ENCODE measurements at places on chromosomes 7 and 10.

DNA sequence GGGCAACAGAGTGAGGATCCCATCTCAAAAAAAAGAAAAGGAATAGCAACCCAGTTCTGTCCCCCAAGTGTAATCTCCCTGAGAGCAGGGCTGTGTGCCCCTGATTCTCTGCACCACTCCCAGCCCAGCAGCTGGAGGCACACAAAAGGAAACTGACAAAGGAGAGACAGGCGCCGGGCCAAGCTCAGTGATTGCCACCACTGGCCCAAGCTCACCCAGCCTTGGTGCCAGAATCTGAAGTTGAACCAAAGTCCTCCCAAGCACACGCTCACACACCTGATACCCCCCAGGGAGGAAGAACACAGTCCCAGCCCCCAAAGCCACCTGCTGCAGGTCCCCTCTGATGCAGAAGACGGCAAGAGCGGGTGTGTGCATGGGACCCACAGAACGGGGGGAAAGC lies 50.3 kb downstream of the TNRC18 start:
- no peak for DNase-seq

GRCh38 chr10:14254368-14254767 lies 76.4 kb downstream of the FRMD4A start:
- DNase-seq: no peak

DNA sequence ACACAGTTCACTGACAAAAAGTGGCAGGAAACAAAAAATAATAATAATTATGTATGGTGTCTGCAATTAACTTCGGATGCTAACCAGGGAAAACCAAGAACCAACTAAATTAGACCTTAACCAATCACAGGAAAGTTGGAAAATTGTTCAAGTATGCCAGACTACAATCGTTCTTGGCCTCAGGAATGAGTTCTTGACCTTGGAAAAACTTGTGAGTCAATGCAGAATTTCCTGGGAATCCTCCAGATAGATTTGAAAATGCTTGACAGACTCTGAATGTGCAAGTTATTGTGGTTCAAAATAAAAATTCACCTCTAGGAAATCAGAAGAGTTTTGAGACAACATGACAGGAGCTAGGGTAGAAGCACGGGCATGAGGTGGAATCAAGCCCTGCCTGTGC lies 171.5 kb downstream of the C7orf25 start:
- DNase-seq: no peak

DNA sequence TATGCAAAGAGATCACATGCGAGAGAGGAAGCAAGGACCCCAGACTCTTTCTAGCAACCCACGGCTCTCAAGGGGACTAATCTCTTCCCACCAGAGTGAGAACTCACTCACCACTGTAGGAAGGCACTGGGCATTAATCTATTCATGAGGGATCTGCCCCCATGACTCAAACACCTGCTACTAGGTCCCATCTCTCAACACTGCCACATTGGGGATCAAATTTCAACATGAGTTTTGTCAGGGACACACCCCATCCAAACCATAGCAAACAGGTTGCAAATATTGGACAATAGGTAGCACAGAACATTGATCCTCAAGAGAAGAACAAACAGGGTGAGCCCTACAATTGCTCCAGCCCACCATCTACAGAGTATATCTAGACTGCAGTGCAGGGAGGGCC lies 740.6 kb downstream of the LRMDA start:
- DNase-seq: no peak

DNA sequence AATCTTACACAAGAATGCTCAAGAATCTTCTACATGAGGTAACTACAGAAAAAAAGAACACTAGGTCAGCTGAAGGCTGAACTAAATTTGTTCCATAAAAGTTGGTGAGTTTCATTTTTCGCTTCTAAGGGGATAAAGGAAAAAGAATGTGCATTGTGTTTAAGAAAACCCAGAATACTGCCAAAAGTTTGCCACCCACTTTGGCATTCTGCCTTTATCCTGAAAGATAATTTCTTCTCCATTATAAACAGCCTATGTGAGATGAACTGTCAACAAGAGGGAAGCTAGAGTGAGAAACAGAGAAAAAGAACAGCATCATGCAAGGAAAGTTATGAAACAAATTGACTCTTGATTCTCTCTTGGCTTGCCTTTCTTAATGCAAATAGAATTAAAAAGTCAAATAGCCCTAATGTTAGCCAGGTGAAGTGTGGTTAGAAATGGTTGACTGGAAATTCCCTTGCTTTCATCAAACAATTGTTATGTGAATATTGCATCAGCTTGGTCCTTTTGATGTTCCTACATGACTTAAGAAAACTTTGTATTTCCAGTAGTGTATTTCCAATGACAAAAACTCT lies 25.8 kb downstream of the STEAP1 start:
- no peak for DNase-seq

DNA sequence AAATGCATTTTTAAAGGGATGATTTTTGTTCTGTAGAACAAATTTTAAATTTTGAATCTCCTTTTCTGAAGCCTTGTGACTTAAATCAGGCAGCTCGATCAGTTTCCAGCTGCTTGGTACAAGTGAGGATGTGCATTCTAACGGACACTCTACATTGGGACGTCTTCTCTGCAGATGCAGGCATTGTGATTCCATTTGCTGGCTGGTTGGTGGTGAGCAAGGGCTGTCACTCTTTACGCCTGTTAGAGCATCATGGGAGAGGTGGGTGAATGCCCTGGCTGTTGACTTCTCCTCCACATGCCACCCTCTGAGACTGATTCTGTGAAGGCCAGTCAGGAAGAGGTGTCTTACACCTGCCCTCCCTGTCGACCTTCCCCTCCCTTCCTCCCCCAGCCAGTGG lies 240.5 kb upstream of the RNF32 start:
- no peak for DNase-seq

- no peak for DNase-seq
Measured at GRCh38 chr7:45716380-45717203, 142.4 kb downstream of the ADCY1 start.

- no peak for DNase-seq
Measured at GRCh38 chr7:91618776-91619765, 261.4 kb downstream of the MTERF1 start.

GRCh38 chr7:42926204-42926603 lies 5.8 kb downstream of the PSMA2 start:
- no peak for DNase-seq

DNA sequence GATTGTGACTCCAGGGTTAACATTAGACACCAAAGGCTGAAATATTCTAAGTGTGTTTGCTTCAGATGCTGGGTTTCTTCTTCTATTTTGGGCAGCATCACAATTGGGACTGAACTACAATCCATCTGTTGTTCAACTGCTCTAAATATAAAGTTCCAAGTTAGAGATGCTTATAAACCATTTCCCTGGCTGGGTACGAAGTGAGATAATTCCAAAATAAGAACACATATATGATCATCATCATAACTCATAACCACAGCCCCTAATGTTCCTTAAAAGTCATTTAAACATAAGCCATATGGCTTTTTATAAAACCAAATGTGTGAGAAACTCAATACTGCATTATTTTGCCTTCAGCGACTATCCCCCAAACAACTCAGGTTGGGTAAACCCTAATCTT lies 28.8 kb downstream of the DNA2 start:
- DNase-seq: no peak

GRCh38 chr10:45375101-45375500 lies 1.1 kb downstream of the ALOX5 start:
- no peak for DNase-seq

GRCh38 chr10:79063661-79064492 lies 4.9 kb upstream of the ZMIZ1 start:
- DNase-seq: peak; percentile 41

- no peak for DNase-seq
Measured at GRCh38 chr7:80838643-80839042, 80.2 kb downstream of the SEMA3C start.

DNA sequence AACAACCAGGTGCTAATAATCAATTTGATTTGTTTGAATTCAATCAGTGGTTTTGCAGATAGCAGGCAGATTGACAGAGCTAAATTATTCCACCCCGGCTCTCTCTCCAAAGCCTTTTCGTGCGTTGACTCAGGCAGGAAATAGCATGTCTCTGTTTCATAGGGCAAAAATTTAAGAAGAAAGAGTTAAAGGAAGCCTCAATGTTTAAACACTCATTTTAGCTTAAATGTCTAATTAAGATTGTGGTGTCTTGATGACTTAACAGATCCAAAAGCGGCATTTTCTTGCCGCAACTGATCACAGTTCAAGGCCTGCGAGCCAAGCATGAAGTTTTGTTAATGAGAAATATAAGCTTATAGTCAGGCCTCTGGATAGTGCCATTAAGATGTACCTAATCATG lies 1051.1 kb upstream of the AUTS2 start:
- no peak for DNase-seq

DNA sequence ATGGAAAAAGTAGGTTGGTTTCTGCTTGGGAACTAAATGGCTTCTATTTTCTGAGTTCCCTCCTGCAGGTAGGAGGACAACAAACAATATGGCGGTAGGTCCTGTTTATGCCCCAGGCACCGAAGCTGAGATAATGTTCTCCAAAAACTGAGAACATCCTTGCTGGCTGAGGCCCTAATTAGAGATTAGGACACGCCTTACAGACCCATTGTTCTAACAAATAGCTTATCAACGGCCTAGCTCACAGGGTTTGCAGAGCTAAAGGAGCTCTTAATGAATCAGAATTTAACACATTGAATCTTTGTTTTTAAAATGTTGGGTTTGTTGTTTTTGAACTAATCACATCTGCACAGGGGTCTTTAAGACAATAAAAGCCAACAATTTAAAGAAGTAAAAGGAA lies 37.0 kb downstream of the HTR5A start:
- no peak for DNase-seq

DNA sequence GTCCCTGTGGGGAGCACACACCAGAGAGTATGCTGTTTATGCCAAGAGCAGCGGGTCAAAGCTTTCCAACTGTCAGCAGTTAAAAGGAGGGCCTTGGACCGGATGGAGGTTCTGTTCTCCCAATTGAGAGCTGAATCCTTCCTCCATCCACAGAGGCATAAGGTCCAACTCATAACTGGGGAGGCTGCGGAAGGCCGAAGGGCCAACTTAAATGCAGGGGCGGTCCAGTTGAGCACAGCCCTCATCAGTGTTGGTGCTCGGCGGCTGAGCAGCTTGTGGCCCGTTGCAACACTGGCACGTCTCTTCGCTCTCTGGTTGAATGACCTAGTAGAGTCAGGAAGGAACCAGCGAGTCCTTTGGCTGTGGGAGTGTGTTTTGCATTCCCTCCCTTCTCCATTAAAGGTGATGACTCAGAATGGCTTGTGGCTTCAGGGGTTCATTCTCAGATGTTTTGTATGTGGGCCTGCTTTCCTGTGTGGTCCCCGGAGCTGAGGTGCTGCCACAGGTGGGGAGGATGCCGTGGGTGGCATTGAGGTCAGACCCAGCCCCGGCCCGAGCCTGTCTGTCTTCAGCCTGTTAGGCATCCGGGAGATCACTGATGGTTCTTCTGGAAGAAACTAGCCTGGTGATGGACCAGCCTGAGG lies 44.8 kb upstream of the DMBT1 start:
- DNase-seq: peak; percentile 63

GRCh38 chr7:104185346-104185745 lies 22.5 kb downstream of the ORC5 start:
- no peak for DNase-seq

- no peak for DNase-seq
Measured at GRCh38 chr7:7738622-7739021, 20.2 kb upstream of the RPA3 start.

- DNase-seq: no peak
Measured at GRCh38 chr7:98066934-98067507, 39.6 kb upstream of the LMTK2 start.

DNA sequence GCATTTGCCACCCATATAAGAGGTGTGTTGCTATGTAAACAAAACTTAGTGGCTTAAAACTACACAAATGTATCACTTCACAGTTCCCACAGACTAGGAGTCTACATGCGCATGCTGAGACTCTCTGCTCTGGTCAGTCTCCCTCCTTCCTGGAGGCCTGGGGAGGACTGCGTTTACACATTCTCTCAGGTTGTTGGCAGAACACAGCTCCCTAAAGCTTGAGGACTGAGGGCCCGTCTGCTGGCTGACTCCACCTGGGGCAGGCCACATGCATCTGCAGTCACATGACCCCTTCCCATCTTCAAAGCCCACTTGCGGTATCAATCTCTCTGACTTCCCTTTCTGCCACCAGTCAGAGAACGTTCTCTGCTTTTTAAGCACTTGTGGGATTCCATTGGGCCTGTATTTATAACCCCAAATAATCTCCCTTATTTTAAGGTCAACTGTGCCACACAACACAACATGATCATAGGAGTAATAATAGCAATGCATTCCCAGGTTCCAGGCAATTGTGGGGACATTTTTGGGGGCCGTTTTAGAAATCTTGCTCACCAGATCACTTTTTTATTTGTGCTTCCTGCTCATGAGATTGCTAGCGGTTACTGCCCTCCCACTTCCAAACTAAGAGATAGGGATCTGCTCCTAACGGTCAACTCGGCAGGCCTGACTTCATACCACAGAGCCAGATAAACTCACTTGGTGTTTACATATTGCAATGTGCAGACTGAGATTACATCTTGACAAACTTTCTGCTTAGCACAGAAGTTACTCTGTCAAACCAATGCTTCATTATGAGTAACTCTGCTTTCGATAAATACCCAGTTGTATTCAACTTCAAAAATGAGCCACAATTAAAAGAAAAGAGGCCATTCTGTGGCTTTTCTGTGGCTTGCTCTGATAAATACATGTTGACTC lies 96.3 kb downstream of the ALOX5 start:
- peak; percentile 32 for DNase-seq

GRCh38 chr10:96494694-96495093 lies 19.0 kb downstream of the TLL2 start:
- no peak for DNase-seq

DNA sequence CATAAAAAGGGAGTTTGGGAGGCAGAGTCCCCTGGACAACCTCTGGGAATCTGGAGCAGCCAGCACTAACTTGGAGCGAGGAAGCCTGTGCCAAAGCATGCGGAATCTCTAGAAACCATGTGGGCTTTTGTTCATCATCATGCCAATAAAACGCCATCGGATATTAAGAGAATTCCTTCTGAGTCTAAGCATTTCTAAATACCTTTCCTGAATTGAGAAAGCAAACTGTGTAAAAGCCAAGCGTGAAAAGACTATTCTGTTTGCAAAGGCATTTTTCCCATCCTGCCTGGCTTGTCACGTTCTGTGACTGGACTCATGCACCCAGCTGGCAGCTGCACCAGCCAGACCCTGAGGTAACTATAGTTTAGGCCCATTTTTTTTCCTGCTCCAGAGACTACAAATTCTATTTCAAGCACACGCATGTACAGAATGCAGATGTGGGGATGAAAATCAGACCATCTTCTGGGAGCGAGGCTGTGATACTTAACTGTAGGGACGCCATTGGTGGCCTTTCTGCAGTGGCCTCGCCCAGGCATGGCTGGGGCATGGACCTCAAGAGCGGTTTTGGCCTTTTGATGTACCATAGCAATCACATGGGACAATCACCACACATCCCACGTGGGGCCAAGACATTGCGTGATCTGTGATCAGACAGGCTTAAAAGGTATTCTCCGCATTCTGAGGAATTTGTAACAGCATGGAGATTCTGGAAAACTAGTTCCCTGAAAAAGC lies 218.9 kb downstream of the KIAA1217 start:
- no peak for DNase-seq

DNA sequence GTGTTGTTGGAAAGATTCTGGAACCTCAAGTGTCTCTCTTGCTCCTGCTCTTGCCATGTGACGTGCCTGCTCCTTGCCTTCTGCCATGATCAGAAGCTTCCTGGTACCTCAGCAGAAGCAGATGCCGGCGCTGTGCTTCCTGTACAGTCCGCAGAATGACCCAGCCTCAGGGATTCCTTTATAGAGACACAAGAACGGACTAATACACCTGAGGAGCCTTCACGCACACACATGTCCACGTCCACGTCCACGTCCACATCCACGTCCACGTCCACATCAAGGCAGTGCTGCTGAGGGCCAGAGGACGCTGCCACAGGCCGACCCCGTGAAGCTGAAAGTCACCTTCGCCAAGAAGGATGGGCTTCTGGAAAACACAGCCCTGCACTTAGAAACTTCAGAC lies 190.1 kb downstream of the MAD1L1 start:
- DNase-seq: no peak
